Right forelimb (tissue), 1 donor: ENCODE measurements at places on chromosomes 4 and X.

DNA sequence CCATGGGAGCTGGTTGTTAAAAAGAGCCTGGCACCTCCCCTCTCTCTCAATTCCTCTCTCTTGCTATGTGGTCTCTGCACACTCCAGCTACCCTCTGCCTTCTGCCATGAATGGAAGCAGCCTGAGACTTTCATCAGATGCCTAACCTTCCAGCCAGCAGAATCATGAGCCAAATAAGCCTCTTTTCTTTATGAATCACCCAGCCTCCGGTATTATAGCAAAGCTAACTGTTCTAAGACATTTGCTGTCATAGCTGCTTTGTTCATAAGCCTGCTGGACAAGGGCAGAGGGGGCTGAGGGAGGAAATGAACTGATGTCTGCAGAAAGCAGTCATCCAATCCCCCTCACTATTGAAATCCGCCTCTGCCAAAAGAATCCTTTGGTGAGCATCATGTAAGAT is 196.7 kb downstream of the ZNF330 start:
- DNase-seq = no peak

DNA sequence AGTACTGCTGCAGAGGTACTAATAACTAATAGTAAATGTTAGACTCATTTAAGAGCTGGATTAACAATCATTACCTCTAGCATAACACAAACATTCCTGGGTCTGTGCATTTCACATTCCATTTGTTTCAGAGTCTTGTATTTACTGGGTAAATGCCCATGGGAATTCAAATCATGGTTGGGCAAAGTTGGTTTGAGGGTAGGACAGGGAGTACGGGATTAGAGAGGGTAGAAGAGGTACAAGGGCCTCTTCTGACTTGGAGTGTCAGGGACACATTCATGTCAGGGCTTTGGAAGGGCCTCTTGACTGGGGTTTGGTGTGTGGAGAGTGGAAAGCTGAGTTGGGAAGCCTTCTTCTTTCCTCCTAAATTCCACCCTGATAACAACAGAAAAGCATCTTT is 65.9 kb downstream of the WWC2 start:
- DNase-seq = no peak

GRCh38 chr4:37627263-37627662 is 58.9 kb downstream of the RELL1 start:
- DNase-seq = no peak

GRCh38 chr4:149112109-149112508 is 669.9 kb upstream of the NR3C2 start:
- DNase-seq = no peak

- peak; percentile 55 for DNase-seq
These were observed 95.1 kb downstream of the RASL11B start for GRCh38 chr4:52957220-52957686.

DNA sequence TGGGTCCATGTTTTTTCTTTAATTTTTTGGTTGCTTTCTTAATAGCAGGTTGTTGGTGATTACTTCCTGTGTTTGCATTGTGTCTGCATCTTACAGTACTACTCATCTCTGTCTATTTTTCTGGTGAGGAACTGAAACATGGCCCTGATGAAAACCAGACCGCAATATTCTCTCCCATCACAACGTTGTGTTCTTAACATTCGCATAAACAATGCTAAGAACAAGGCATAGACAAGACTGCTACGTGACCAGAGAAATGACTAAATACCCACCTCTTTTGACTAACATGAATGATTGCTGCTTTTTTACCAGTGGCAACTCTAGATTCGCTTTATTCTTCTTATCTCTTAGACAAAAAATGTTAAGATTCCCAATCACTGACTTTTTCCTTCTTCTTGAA is 179.1 kb downstream of the GC start:
- no peak for DNase-seq

DNA sequence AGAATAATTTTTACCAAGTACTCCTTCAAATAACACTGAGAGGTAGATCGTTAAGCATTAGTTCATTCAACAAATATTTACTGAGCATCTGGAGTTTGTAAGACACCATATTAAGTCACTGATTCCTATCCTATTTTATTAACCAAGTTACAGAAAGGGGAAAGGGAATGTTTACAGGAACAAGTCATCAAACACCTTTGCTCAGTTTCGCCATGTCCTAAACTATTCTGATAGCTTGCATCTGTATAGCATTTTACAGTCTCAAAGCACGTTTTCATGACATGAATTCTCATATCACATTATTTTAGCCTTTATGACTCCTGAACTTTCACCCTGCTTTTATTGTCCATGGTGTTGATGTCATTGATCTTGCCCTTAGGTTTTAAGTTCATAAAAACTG is 89.2 kb downstream of the AREG start:
- no peak for DNase-seq

DNA sequence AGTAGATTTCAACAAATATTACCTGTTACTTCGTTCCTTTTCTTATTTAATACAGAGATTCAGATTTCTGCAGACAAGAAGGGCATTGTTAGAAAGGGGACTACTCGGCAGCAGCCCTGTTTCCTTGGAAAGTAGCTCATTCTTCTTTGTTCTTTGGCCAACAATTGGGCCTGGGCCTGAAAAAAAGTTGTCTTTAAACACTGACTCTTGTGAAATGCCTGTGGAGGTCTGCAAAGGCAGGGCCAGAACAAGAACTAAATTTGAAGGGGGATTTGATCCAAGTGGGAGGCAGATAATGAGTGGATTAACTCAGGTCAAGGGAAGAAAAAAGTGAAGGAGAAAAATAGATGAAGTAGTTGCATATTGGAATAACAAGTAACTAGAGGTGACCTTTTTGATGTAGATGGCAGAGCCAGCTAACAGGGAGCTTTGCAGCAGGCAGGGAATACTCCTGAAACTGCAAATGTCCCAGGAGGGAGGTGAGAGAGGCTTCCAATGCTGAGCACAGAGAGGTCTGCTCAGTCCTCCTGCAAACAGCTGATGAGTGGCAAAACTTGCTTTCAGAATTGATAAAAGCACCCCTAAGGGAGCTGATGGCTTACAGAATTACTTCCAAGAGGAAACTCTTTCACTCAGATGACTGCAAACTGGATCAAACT is 393.2 kb upstream of the HS3ST1 start:
- DNase-seq = no peak

GRCh38 chr4:17027495-17027894 is 129.1 kb upstream of the LDB2 start:
- no peak for DNase-seq

- DNase-seq = no peak
These were observed 93.1 kb downstream of the PCDH19 start for GRCh38 chrX:100316987-100317386.

- DNase-seq = no peak
These were observed 47.0 kb upstream of the SCOC start for GRCh38 chr4:140326395-140326993.

- DNase-seq = no peak
These were observed 187.3 kb upstream of the LEF1 start for GRCh38 chr4:108355902-108356535.

DNA sequence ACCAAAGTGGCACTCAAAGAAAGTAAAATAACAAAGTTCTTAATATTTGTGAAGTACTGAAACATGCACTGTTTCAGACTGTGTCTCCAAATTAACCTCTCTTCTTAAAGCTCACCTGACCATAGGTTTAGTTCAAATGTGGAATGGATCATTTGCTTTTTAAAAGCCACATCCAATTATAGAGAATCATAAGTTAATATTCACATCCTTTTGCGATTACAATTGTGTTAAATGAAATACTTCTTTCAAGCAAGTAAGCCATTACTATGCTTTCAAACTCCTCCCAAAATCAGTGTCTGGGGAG is 95.3 kb upstream of the PTPN13 start:
- no peak for DNase-seq

DNA sequence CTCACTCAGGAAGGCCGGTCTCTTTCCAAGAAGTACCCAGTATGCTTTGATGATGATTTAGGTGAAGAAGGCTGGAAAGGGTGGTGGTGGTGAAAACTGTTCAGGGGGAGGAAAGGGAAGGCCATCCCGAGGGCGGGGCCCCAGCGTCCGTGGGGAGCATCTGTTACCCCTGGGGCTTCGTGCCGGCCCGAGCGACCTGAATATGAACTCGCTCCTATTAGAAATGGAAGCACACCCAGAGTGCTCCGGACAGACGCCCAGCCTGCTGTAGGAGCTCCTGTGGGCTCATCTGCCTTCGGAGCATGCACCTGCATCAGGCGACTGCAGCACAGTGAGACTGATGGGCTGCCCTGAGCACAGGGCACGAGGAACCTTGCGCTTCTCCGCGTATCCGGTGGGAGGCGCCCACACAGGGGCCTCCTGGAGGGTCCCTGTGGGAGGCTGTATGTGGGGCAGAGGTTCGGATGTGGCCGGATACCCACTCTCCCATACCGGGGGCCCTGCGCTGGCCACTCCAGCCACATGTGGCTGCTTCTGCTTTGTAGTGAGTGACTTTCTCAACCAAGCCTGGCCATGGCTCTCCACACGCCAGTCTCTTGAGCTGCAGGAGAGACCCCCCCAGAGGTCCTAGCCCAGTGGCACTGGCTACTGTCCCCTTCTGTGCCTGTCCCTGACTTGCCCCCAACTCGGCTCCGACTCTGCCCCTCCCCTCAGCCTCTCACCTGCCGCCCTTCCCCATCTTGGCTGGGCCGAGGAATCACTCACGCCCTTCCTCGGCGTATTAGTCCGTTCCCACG is 36.7 kb downstream of the FGFRL1 start:
- peak; percentile 36 for DNase-seq

DNA sequence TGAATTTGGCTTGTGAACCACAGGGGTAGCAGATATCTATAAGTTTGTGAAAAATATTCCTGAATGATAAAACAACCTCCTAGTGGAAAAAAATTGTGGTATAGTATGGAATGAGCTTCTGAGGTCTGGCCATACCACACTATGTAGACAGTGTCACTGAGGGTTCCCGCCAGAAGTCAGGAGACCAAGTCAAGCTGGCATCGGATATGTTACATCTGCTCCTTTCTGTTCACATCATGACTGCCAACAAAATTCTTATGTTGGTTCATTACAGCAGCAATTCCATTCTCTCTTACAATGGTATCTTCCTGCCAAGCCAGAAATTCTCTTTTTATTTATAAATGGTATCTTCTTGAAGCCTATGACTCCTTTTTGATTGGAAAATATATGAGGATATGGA is 273.0 kb downstream of the PPP3CA start:
- DNase-seq = no peak

GRCh38 chr4:142813388-142813787 is 32.7 kb downstream of the INPP4B start:
- no peak for DNase-seq

DNA sequence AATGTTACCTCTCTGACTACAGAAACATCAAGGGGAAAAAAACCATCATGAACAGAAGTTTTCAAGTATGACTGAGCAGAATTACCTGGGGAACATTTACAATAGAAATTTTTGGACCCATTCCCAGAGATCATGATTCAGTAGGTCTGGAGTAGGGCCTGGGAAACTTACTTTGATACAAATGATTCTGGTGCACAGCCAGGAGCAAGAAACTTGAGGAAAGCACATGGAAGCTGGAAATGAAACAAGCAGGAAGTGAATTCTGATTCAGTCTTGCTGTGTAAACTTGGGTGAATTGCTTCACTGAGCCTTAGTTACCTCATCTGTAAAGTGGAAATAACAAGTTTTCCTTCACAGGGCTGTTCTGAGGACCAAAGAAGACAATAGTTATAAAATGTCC is 192.5 kb upstream of the TAPT1 start:
- no peak for DNase-seq

GRCh38 chr4:99946356-99947189 is at the start of gene DNAJB14:
Gene DNAJB14 (minus strand): TSS chr4:99946618. CDS start chr4:99946571, 47 bp downstream.
- DNase-seq = peak; percentile 87

- DNase-seq = no peak
These were observed 68.2 kb downstream of the FAM193A start for GRCh38 chr4:2604614-2605013.

GRCh38 chr4:109131559-109131958 is 170.9 kb downstream of the COL25A1 start:
- DNase-seq = no peak

- DNase-seq = no peak
These were observed 7.8 kb upstream of the XK start for GRCh38 chrX:37677765-37678164.
